ENCODE measurements at places on chromosomes 3 and 15.

- H3K27ac ChIP-seq = peak overlapping the region; percentile 69
- peaks cover 2% of the 10 kb centered on the region for H3K36me3 ChIP-seq
- H3K4me1 ChIP-seq = peaks cover 7% of the 10 kb centered on the region
- H3K27me3 ChIP-seq = no peaks in the 10 kb centered on the region
These were observed 419 bp downstream of the HYKK start for GRCh38 chr15:78507831-78508160.

- no peaks in the 10 kb centered on the region for H3K27me3 ChIP-seq
- no peak overlapping the region for H3K27ac ChIP-seq
- H3K36me3 ChIP-seq = no peaks in the 10 kb centered on the region
These were observed 84.8 kb upstream of the WNT5A start for GRCh38 chr3:55571913-55572312.

DNA sequence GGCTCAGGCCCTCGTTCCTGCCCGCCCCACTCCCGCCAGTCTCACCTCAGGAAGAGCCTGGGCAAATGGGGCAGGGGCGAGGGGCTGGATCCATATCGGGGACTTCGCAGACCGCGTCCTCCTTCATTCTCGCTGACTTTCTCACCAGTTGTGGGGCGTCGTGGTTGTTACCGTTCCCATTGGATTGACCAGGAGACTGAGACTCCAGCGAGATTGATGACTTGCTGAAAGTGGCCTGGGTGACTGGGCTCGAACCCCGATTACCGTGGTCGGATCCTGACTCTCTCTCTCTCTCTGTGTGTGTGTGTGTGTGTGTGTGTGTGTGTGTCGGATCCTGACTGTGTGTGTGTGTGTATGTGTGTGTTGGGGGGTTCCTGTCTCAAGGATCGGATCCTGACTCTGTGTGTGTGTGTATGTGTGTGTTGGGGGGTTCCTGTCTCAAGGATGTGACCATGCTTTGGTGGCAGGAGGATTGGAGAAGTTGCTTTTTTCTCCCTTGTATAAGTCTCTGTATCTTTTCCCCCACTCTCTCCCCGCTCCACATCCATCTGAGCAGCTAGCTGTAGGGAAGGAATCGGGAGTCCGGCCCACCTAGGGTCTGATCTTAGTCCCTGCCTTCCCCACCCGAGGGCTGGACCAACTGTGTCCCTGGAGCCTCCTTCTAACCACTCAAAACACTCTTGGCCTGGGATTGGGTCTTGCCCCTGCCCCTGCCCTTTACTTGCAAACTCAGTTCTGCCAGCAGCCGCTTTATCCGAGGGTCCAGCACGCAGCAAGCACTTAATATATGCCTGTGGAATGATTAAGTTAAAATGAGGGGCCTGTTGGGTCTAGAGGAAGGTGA lies 603 bp downstream of the PLEKHO2 start:
- peaks cover 19% of the 10 kb centered on the region for H3K4me1 ChIP-seq
- H3K36me3 ChIP-seq = peaks cover 7% of the 10 kb centered on the region
- peak overlapping the region; percentile 61 for H3K27ac ChIP-seq
- no peak for DNase-seq
- H3K27me3 ChIP-seq = no peaks in the 10 kb centered on the region

GRCh38 chr15:52552303-52552702 lies 16.5 kb downstream of the ARPP19 start:
- H3K36me3 ChIP-seq = peaks cover 74% of the 10 kb centered on the region
- H3K27ac ChIP-seq = no peak overlapping the region
- DNase-seq = no peak
- no peaks in the 10 kb centered on the region for H3K27me3 ChIP-seq
- peaks cover 12% of the 10 kb centered on the region for H3K4me1 ChIP-seq

GRCh38 chr15:94670438-94671034 lies 439.2 kb downstream of the MCTP2 start:
- no peak overlapping the region for H3K27ac ChIP-seq
- peaks cover 5% of the 10 kb centered on the region for H3K36me3 ChIP-seq
- H3K4me3 ChIP-seq = no peak overlapping the region
- H3K4me1 ChIP-seq = peaks cover 13% of the 10 kb centered on the region
- H3K27me3 ChIP-seq = no peaks in the 10 kb centered on the region
- DNase-seq = peak; percentile 64

DNA sequence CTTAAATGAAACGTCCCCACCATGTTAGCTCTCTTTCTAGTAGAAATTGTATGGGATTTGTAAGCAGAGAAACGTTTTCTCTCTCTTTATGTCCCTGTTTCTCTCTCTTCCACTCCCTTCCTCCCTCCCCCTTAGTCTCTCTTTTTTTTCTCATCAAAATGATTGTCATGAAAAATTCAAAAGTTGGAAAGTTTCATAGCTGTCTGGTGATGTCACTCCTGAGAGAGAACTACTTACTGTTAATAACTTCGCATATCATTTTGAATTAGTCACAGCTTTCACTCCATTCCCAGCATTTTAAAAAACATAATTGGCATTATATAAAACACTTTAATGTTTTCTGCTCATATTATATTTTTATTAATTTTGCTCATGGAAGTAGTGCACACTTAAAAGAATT lies 331.1 kb downstream of the C3orf38 start:
- peak; percentile 0 for DNase-seq
- H3K27ac ChIP-seq = no peak overlapping the region
- no peaks in the 10 kb centered on the region for H3K36me3 ChIP-seq

- DNase-seq = peak; percentile 73
- H3K27ac ChIP-seq = peak overlapping the region; percentile 7
- H3K27me3 ChIP-seq = no peaks in the 10 kb centered on the region
These were observed 61.1 kb upstream of the GPD1L start for GRCh38 chr3:32045091-32045915.

- no peak overlapping the region for H3K4me3 ChIP-seq
- H3K4me1 ChIP-seq = peaks cover 32% of the 10 kb centered on the region
- peak overlapping the region; percentile 18 for H3K27ac ChIP-seq
- no peaks in the 10 kb centered on the region for H3K27me3 ChIP-seq
These were observed 3.7 kb downstream of the SHQ1 start for GRCh38 chr3:72844436-72844993.

- no peak for DNase-seq
- H3K4me1 ChIP-seq = peaks cover 5% of the 10 kb centered on the region
- H3K27ac ChIP-seq = no peak overlapping the region
- H3K4me3 ChIP-seq = no peak overlapping the region
- no peaks in the 10 kb centered on the region for H3K36me3 ChIP-seq
These were observed 130.4 kb upstream of the FOXB1 start for GRCh38 chr15:59873644-59874272.

DNA sequence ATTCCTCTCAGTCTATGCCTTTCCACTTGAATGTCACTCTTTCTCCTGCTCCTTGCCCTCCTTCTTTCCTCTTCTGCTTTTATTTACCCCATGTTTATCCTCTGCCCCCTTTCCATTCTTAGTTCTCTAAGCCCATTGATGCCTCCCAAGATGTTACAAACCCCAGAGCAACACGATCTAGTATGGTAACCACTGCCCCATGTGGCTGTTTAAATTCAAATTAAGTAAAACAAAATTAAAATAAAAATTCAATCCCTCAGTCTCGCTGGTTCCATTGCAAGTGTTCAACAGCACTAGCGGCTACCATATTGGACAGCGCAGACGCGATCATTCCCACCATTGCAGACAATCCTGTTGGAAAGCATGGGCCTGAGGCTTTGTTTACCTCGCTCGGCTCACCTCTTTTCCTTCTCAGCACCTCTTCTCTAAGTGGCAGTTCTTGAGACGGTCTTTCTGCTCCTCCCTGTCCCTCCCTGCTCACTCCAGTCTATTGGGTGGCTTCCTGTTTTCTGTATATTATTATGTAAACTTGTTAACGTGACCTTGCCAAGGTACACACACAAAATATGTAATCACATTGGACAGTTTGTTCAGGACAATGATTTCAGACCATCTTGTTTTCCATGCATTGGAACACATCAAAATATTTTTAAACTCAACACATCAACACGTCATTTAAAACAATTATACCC lies 21.8 kb upstream of the CA12 start:
- no peak overlapping the region for H3K27ac ChIP-seq
- no peaks in the 10 kb centered on the region for H3K27me3 ChIP-seq
- DNase-seq = no peak
- H3K4me3 ChIP-seq = no peak overlapping the region
- peaks cover 6% of the 10 kb centered on the region for H3K4me1 ChIP-seq

DNA sequence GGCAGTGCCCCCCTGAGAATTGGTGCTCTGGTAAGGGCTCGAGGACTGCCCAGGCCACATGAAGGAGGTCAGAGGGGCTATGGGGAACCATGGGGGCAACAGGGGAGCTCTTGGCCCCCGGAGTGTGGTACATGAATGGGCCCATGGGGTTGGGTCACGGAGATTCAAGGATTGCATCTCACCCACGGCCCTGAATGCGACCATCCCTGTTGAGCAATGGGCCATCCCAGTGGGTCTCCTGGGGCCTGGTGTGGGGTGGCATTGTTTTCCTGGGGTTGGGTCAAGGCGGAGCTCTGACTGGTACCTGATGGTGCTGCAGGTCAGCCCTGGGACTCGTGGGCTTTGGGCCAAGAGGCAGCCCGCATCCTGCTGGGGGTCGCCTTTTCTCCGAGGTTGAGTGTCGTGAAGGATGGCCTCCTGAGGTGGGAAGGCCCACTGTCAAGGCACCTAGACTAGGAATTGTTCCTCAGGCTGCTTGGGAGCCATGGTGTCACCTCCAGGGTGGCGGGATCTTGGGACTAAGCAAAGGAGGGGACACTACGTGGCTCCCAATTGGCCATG lies 198.3 kb downstream of the UBE3A start:
- no peak overlapping the region for H3K4me3 ChIP-seq
- no peak for DNase-seq
